ENCODE measurements at places on chromosomes 6 and 20.

DNA sequence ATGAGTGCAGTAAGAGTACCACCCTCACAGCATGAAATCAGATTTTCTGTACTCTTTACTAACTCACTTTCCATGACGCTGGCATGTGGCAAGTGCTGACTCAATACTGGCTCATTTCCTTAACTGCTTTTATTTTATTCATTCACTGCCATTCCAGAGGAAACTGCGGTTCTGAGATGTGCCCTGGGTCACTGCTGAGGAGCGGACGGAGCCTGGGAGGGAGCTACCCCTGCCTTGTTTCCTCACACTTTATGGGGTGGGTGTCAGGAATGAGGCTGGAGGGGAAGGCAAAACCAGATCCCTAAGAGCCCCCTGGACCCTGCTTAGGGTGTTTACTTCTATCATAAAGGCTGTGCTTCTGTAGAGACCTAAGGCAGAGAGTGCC is 14.4 kb downstream of the NT5E start:
- DNase-seq = no peak

GRCh38 chr6:100194535-100194934 is 200.5 kb upstream of the MCHR2 start:
- DNase-seq = no peak

GRCh38 chr20:49572857-49573256 is 4.9 kb upstream of the PTGIS start:
- DNase-seq = peak; percentile 19

DNA sequence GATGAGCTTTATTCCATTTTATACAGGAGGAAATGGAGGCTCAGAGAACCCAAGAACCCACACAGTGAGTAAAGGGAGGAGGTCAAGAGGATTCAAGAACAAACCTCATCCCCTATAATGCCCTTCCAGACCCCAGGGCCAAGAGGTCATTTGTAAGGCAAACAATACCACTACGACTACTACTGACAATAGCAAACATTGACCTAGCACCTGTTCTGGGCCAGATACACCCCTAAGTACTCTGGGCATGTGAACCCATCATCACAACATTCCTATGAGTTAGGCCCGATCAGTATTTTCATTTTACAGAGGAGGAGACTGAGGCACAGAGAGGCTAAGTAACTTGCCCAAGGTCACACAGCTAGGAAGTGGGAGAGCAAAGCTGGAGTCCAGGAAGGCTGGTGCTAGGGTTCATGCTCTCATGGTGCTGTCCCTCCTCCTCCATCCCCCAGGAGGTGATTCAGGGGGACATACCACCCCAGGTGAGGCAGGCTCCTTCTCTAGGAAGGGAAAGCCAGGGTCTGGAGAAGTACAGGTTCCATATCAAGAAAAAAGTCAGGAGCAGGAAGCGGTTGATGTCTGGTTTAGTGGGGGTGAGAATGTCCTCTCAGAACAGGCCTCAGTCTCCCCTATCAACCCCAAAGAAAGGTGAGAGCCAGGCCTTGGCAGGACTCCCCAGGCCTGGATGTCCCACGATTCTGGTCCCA is 13.7 kb downstream of the SLC13A3 start:
- DNase-seq = no peak

GRCh38 chr6:7334685-7335084 is 21.7 kb upstream of the SSR1 start:
- DNase-seq = no peak

DNA sequence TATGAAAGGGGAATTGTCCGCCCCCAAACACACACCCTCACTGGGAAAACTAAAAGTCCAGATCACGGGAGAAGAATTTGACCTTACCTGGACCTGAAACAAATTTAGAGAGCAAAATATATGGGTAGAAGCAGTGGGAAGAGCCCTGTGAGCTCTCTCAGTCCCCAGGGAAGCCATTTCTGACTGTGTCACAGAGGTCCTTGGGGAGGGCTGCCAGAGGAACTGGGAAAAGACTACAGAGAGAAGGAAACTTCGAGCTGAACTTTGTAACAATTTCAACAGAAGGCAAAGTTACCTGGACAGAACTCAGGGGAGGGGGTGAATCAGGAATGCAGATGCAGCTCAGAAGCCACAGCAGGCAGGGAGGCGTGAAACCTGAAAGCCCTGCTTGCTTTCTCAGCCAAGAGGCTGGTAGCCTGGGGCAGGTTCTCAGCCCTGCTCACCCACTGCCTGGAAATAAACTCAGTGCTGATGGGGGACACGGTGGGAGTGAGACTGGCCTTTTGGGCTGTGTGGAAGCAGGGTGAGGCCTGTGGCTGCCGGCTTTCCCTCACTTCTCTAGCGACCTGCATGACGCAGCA is 163.8 kb downstream of the TMEM200A start:
- DNase-seq = no peak

GRCh38 chr6:121755485-121755884 is 320.0 kb downstream of the GJA1 start:
- no peak for DNase-seq

GRCh38 chr6:99282479-99283062 is 66.9 kb downstream of the FAXC start:
- DNase-seq = peak; percentile 41

GRCh38 chr20:44019638-44020335 is 105.1 kb downstream of the TOX2 start:
- no peak for DNase-seq

GRCh38 chr6:34243131-34243771 is 5.6 kb downstream of the SMIM29 start:
- no peak for DNase-seq

- no peak for DNase-seq
Observed at GRCh38 chr6:12007473-12007872, 4.6 kb upstream of the HIVEP1 start.

DNA sequence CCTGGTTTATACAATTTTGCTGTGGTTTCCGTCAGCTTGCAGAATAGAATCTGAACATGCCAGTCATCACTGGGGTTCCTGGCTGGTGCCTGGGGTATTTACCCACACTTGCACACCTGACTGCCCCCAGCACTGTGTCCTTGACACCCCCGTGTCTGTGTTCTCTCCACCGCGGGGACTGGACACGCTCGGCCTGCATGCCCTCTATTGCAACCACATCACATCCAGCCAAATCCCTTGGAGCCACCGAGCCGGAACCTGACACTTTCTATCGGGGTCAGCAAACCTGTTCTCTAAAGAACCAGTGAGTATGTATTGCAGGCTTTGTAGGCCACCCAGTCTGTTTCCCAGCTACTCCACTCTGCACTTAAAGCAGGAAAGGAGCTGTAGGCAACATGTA is 527.5 kb downstream of the PRKN start:
- no peak for DNase-seq

DNA sequence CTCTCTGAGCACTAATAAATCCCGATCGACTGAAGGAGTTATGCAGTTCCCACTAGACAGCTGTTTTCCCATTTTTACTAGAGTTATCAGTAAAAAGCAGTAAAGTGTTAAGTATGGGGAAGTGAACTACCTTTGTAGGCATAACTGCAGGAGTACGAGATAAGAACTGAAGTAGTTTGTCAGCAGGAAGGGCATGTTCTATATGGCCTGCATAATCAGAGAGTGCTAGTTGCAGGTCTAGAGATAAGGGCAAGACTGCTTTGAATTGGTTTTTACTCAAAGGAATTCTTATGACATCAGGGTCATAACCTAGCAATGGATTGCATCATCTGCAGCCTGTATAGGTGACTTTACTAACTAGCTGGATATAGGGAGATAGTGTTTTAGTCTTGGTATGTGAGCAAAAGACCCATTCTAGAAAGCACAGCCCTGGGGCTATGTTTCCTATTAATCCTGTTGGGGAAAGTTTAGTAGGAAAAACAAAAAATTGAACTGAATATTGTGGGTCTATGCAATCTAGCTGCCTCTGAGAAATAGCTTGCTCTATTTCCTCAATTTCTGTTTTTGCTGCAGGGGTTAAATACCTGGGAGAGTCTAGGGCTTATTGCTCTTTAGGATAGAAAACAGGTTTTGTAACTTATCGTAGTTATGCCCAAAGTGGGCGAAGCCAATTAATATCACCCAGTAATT is 22.6 kb upstream of the CRISP1 start:
- DNase-seq = no peak

DNA sequence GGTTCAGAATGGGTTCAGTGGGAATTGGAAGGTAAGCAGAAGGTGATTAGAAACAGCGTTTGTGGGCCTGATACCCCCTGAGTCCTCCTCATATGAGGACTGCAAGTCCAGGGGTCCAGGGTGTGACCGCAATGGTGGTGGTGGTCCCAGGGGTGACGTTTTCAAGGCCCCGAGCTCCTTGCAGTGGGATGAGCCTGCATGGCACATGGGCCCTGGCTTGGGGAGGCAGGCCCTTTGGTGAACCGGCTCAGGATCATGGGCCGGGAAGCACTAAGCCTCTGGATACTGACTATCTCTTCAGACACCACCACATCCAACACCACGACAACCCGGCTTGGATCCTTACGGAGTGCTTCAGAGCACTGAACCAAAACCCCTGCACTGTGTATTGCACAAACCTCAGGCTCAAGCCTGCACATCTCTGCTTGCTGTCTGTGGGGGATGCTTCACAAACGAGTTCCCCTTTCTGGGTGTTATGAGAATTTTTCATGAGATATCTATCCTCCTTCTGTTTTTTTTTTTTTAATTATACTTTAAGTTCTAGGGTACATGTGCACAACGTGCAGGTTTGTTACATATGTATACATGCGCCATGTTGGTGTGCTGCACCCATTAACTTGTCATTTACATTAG is 67.9 kb downstream of the STK35 start:
- no peak for DNase-seq

GRCh38 chr6:14383393-14384174 is 266.0 kb downstream of the CD83 start:
- DNase-seq = no peak

GRCh38 chr6:137013031-137013430 is 31.7 kb downstream of the IL20RA start:
- no peak for DNase-seq

GRCh38 chr6:154268486-154268885 is 88.1 kb downstream of the IPCEF1 start:
- DNase-seq = no peak

- peak; percentile 18 for DNase-seq
Observed at GRCh38 chr20:39429726-39430125, 467.6 kb downstream of the DHX35 start.

DNA sequence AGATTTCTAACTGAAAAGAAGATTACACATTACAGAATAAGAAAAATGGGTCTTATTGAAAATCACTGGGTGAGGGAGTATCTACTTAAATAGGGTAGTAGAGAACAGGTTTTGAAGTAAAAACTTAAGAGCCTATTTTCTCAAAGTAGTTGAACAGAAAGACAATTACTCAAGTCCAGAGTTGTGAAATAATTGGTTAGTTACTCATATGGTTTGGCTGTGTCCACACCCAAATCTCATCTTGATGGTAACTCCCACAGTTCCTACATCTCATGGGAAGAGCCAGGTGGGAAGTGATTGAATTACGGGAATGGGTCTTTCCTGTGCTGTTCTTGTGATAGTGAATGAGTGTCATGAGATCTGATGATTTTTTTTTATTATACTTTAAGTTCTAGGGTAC is 1035.3 kb upstream of the GJE1 start:
- DNase-seq = no peak

GRCh38 chr20:62129731-62130531 is 7.7 kb downstream of the LSM14B start:
- DNase-seq = no peak

DNA sequence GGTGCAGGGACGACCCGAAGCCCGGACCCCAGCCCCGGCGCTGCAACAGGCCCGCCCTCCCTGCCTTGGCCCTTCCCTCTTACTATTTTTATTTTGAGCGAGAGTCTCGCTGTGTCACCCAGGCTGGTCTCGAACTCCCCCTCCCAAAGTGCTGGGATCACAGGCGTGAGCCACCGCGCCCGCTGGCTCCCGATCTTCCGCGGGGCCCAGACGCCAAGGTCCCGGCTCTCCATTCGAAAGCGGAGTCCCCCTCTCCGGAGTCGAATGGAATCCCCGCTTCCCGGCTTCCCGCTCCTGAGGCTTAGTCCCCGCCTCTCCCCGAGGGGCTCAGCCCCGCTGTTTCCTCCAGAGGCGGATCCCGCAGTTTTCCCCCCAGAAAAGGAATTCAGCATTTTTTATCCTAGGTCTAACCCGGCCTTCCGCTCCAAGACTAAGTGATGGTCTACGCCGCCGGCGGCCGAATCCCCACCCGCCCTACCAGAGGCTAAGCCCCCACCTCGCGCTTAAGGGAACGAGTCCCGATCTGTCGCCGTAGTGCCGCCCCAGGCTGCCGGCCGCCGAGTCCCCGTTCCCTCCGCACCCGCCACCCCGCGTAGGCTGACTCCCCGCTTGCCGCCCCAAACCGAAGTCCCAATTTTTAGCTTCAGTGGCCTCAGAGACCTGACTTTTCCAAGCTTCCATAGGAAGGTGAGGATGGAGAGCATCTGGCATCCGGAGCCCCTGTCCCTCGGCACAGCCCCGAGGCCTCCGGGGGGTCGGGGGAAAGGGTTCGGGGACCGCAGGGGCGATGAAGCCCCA is 11.5 kb upstream of the TMC2 start:
- DNase-seq = peak; percentile 75

- DNase-seq = no peak
Observed at GRCh38 chr6:116385459-116385802, 14.7 kb downstream of the DSE start.

GRCh38 chr20:57698116-57698866 is 11.5 kb downstream of the PMEPA1 start:
- DNase-seq = no peak

DNA sequence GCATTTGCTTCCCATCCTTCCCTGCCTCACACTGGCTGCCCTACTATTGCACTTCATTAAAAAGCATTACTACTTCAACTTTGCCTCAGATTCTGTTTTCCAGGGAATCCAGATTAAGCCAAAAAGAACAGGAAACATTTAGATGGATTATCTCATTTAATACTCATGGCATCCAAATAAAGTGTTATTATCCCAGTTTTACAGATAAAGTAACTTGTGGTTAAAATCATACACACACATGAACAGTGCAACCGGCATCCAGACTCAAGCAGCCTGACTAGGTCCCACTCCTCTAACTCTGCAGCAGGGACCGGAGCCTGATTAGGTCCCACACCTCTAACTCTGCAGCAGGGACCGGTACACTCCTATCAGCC is 72.3 kb downstream of the GPR6 start:
- no peak for DNase-seq

GRCh38 chr6:169101981-169102380 is 151.7 kb downstream of the THBS2 start:
- DNase-seq = no peak

DNA sequence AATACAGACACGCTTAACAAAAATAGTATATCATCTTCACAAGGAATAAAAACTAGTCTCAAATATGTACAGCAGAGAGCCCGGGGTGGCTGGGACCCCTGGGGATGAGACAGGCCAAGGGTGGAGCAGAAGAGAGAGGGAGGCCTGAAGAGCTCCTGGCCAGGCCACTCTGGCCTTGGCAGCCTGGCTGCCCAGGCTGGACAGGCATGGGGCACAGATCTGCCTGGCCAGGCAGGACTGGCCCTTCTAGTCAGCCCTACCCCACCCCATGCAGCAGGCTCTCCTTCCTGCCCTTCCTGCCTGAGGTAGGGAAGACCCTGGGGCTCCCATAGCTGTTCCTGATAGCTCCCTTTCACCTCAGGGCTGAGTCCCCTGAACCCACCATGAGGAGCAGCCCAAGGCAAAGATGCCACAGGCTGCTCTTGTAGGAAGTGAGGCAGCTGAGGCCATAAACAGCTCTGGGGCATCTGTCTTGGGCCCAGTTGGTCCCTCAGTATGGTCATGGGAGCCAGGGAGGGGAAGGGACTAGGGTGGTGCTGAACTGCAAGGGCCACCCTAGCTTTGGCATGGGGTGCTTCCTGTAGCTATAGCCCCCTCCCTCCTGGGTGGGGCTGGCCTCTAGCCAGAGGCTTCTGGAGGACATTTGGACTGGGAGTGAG is 27.1 kb downstream of the COX4I2 start:
- DNase-seq = no peak

Measured in brain (organoid and tissue), 16 donors.